ENCODE measurements at places on chromosomes 7 and 10.

DNA sequence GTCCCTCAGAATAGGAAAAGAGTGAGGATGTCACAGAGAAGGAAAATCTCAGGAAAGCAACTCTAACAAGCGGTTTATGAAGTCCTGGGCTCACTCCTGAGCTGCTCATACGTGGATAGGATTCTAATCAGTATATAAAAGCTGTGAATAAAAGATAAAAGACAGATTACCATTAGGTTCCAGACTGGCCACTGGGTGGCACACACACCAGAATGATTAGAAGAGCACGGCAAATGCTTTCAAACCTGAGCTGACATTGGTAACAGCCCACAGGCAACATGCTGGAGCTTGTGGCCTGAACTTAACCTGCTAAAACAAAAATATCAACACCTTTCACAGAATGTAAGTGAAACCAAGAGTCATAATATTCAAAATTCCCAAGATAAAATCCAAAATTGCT, 370.8 kb downstream of the GRID1 start:
- DNase-seq, result no peak

GRCh38 chr7:152313217-152313616, 122.6 kb downstream of the KMT2C start:
- no peak for DNase-seq

DNA sequence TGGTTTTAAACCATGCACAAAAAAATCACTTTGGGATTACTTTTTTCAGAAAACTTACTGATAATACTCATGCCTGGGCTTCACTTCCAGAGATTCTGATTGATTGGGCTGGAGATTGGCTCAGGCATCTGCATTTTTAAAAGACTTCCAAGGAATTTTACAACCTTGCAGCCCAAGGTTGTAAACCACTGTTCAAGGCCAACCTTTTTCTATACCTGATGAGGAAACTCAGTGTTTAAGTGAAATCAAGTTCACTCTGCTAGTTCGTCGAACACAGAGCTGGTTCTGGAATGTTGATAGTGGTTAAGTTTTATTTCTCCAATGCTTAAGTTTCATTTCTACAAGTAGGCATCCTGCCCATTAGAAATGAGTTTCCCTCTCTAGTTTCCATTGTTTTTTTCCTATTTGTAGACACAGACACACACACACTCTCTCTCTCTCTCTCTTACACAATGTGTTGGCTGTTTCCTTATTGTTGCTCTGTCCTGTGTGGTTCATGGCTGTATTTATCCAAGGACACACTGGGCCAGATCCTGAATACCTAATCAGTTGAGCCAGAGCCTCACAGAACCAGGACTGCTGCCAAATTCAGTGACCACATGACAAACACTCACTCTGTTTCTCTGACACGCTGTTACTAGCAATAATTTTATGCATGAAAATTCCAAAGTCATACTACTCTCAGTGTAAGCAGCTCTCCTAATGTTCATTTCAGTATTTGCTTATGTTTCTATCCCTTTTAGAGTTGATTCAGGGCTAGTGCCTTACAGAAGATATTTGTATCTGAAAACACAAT, 3.7 kb upstream of the IFIT1B start:
- no peak for DNase-seq

DNA sequence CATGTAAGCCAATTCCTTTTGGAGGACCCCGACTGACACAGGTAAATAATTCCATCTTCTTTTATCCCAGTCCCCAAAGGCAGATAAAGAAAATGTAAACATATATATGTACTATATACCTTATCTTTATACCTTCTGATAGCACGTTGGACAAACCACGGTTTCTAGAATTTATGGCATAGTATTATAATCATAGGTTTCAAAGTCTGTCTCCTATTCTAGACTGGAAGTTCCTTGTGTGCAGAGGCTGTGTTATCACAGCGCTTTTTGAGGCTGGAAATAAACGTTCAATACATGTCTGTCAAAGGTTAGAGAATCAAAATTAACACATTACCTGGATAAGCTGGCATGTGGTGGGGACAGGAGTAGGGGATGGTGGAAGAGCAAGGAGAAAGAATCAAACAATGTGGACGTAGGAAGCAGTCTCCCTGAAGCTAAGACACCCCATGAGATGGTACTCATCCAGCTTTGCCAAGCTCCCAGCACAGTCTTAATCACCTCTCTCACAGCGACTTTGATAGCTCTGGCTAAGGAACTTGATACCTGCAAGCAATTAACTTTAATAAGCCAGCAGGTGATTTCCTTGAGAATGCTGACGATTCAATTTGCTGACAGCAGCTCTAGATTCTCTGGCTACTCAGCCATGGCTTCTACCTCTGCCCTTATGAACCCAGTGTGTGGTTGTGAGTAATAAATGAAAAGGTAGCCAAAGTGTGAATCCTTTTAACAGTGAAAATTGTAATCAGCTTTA, 208.4 kb upstream of the LRRTM3 start:
- no peak for DNase-seq

DNA sequence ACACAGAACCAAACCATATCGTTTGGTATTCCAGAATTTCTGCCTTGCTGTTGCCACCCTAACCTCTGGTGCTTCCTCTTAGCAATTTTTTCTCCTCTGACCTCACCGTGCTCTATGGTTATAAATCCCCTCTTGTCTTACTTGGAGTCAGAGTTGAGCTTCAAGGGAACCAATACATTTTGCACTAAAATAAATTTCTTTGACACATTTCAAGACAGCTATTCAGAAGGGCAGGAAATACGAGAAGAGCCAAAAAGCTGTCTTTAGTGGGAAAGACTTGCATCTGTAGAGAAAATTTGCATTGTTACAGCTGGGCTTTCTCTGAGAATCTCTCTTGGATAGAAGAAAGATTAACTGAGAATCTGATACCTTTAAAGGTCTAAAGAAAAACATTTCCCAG, 14.5 kb upstream of the AKR1C2 start:
- DNase-seq, result no peak

- no peak for DNase-seq
These were observed 65.5 kb downstream of the CPVL start for GRCh38 chr7:29080803-29081202.

- DNase-seq, result no peak
These were observed 7.6 kb upstream of the GRID2IP start for GRCh38 chr7:6558837-6559236.

- no peak for DNase-seq
These were observed 234.6 kb downstream of the DIP2C start for GRCh38 chr10:454860-455259.

DNA sequence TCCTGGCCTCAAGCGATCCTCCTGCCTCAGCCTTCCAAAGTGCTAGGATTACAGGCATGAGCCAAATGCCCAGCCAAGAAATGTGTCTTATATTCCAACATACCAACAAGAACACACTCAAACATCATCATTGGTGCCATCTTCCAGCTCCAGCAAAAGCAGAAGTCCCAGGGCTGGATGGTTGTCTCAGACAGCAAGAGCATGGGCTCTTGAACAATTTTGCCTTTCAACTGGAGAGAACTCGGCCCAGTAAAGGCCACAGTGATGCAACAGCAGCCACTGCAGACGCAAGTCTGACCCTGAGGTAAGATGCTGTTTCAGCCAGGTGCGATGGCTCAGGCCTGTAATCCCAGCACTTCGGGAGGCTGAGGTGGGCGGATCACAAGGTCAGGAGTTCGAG, 52.8 kb upstream of the NFE2L3 start:
- DNase-seq, result no peak

DNA sequence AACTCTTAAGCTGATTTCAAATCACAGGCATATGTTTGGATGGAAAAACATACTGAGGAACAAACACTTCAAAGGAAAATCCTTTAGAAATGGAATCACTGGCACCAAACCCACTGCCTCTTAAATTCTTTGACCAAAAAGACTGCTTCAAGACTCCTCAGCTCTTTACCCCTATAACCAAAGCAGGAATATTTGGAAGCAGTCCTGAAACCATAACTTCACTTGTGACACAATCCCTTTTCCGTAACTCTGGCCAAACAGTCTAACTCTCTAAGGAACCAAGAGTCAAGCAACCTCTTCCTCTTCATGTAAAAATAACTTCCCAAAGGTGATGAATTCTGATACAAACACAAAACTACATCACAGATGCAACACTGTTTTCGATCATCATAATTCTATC, 104.3 kb downstream of the MTERF1 start:
- DNase-seq, result no peak

GRCh38 chr10:57979956-57980355, 287.7 kb downstream of the IPMK start:
- no peak for DNase-seq

DNA sequence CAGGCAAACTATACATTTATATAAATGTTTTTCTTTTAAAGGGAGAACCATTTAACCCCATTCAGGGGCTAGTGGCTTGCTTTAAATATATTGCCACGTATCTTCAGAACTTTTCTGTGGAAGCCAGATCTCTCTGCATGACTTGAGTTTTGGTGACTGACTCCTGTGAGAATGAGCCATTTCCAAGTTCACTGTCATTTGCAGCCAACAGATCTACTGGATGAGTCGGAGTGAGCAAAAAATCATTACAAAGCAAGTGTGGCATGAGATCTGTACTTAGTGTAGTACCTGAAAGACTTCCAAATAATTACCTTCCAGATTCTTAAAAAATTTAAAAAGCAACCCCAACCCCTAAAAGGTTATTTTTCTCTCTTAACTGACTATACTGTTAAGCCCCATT, 45.6 kb downstream of the PDSS1 start:
- DNase-seq, result no peak

DNA sequence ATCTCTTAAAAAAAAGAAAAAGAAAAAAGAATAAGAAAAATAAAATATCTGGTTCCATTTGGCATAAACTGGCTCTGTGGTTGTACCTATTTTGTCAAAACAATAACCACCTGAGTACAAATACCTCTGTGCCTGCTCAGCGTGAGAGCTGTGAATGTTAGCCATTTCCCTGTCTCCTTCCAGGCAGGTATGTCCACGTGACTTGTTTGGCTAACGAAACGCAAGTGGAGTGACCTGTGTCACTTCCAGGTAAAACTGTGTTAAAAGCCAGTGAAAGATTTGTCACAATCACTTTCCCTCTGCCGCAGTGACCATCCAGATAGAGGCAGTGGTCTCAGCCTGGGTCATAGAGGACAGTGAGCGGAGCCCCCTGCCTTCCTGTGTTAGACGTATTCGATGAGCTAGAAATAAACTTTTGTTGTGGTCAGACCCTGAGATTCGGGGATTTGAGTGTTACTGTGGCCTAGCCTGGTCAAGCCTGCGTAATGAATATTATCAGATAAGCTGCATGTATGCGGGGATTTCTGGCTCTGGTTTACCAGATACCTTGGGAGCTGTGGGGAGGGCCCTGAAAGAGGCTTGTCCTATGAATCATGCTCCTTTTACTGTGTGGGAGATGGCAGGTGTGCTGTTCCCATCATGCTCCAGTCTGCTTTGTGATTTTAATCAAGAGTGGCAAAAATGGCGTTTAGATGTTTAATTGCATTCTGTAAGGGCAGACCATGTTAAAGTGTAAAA, 3.8 kb downstream of the PTER start:
- DNase-seq, result no peak

DNA sequence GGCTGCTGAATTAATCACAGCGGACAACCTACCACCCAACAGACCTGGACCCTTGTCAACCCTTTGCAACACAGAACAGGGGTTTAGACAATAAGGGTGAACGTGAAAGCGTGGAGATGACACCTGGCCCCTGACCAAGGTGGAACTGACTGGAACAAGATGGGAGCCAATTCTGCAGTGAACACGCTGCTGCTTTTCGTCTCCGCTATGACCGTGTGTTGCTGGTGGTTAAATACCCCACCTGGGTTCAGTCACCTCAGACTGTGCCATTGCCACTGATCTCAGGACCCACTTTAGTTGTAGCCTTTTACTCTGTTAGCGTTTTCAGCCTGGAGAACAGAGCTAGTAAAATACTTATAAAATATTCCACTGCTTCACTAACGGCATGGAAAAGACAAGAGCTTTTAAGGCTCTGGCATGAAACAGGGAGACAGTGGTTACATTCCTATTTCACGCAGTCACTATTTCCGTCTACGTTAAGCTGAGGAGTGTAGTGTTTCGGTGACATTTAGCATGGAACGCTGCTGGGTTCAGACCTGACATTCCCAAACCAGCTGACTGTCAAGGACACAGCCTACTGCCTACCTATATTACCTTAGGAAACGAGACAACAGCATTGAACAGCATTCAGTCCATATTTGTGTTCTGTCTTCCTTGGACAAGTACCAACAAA, 119.5 kb upstream of the PRSS1 start:
- no peak for DNase-seq

- no peak for DNase-seq
These were observed 49.5 kb upstream of the ADAM12 start for GRCh38 chr10:126437635-126438406.

DNA sequence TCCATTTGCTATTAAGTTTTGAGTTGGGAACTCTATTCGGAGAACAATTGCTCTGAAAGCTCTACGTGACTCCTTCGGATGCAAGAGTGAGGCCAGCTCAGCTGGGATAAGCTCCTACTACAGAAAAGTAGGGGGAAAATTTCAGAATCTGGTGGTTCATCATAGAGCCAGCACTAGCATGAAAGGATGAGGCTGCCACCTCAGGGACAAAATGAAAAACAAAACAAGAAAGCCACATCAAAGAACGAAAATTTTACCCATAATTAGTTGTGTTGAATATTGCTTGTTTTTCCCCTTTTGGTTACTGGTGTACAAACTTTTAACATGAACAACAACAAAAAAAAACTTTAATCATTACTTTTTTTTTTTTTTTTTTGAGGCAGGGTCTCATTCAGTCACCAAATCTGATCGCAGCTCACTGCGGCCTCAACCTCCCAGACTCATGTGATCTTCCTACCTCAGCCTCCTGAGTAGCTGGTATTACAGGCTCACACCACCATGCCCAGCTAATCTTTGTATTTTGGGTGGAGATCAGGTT, 39.7 kb upstream of the NFE2L3 start:
- DNase-seq, result no peak

GRCh38 chr7:102890292-102890970, 22.4 kb upstream of the LRRC17 start:
- DNase-seq, result no peak

GRCh38 chr10:76298329-76298728, 866.9 kb downstream of the LRMDA start:
- DNase-seq, result no peak

- no peak for DNase-seq
These were observed 1208.3 kb downstream of the GATA3 start for GRCh38 chr10:9262770-9263169.

DNA sequence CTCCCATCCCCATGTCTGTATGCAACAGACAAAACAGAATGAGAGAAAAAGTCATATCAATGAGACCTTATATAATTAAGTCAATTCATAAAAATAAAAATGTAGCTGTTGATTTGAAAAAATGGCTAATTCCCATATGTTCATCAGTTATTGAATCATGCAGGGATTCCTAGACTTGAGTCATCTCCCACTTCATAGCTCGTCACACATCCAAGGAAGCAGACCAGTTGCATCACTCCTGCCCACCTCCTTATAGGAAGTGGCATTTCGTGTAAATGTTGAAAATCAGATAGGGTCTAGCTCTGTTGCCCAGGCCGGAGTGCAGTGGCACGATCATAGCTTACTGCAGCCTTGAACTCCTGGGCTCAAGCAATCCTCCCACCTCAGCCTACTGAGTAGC, 56.1 kb upstream of the SH2B2 start:
- no peak for DNase-seq
